ENCODE measurements at places on chromosomes 12 and 14.

DNA sequence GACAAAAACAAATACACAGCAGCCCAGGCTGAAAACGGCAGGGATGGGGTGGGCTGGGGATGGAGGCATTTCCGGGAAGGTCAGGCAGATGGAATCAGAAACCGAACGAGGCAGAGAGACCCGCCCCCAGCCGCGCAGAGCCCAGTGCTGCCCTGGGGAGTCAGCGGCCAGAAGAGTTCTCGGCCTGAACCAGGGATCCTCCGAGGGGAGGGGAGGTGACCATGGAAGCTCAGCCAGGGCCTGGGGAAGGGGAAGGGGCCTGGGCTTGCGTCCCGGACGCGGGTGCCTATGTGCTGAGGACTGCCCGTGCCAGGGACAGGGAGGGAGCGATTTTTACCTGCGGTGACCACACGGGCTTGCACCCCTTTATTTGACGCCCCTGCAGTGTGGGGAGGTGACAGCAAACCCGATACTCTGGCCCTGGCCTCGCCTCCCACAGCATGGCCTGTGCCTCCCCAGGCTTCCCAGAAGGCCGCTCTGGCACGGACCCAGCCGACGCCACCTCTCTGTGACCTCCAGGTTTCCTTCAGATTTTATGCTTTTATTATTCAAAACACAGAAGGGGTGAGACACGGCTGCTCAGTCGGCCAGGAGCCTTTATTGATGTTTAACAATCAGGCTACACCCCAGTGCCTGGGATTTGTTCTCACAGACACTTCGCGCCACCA, 7.7 kb downstream of the LRCOL1 start:
- DNase-seq = peak; percentile 17

DNA sequence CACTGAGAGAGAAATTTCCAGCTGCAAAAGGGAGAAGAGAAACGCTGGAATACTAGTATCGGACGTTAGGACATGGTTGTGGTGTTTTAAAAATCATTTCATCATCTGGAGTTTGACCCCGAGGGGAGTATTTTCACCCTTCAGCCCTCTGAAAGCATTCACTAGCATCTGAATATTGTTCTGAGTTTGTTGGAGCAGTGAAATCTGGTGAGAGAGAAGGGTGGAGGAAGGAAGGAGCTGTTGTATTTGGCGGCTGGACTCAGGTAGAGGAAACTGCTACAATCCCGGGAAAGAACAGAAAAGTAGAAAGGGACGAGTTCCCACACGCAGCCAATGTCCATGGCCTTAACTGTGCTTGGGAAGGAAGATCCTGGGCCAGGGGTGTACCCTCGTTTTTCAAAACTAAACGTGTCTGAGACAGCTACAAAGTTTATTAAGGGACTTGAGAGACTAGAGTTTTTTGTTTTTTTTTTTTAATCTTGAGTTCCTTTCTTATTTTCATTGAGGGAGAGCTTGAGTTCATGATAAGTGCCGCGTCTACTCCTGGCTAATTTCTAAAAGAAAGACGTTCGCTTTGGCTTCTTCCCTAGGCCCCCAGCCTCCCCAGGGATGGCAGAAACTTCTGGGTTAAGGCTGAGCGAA, 896 bp upstream of the CDKN1B start:
- DNase-seq = peak; percentile 56

GRCh38 chr12:5123921-5124320, 80.2 kb downstream of the KCNA5 start:
- DNase-seq = no peak

- no peak for DNase-seq
These were observed 68.6 kb downstream of the IQSEC3 start for GRCh38 chr12:135138-135537.

DNA sequence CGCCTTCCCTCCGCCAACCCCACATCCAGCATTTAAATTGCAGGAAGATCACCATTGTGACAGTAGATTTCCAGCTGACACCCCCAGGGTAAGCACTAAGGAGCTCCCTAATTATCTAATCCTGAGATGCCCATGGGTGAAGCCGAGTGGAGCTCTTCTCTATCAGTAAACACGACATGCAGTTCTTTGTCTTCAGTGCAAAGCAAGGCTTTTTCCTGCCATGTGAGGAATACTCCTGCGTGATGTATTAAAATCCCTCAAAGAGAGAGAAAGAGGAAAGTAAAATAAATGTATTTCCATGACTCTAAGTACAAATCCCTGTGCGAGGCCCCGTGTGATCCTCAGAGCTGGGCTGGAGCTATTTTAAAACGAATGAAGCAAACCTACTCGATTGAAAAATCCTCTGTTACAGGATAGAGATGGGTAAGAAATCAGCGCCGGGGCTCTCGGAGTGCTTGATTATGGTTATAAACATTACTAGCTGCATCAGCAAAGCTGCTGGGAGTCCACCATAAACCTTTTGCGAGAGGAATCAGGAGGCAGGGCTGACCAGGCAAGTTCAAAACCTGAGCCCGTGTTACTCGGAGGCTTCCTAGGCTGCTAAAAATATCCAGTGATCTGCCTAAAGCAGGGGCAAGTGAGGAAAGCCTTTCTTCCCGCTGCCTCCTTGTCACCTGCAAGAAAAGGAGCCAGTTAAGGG, 61.5 kb downstream of the MAP1LC3B2 start:
- DNase-seq = peak; percentile 68
